CD4-positive, CD25-positive, alpha-beta regulatory T cell (primary cell): ENCODE measurements at places on chromosomes 3 and 15.

GRCh38 chr3:50450209-50450921, 53.1 kb downstream of the CACNA2D2 start:
- H3K4me1 ChIP-seq = peaks cover 18% of the 10 kb centered on the region
- peak overlapping the region; percentile 78 for H3K27ac ChIP-seq
- peak; percentile 69 for DNase-seq
- no peaks in the 10 kb centered on the region for H3K36me3 ChIP-seq
- peak overlapping the region; percentile 61 for H3K4me3 ChIP-seq
- no peaks in the 10 kb centered on the region for H3K27me3 ChIP-seq

DNA sequence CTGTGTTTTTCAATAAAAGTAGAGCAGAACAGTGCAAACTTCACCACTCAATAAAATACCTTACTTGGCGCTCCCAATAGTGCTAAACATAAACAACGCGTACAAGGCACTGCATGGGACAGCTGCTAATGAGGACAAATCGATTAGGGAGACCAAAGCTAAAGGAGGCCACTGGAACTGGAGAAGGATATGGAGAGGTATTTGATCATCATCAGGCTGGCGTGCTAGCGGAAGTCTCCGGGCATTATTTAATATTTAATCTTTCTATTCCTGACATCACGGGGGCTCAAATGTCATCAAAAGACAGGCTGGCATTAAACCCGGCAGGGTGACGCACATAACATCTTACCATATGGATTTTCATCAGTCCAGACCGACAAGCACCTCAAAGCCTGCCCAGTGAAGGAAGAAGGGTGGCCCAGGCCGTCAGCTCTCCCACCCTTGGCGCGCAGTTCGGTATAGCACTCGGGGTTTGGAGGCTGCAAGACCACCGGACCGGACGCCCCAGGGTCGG, 604 bp downstream of the CCPG1 start:
- peaks cover 39% of the 10 kb centered on the region for H3K4me1 ChIP-seq
- no peaks in the 10 kb centered on the region for H3K27me3 ChIP-seq
- peak; percentile 4 for DNase-seq

GRCh38 chr3:23094890-23095462, 108.2 kb upstream of the UBE2E2 start:
- H3K4me3 ChIP-seq = no peak overlapping the region
- DNase-seq = no peak
- no peak overlapping the region for H3K27ac ChIP-seq
- H3K4me1 ChIP-seq = no peaks in the 10 kb centered on the region
- H3K27me3 ChIP-seq = no peaks in the 10 kb centered on the region
- H3K36me3 ChIP-seq = no peaks in the 10 kb centered on the region

- no peak overlapping the region for H3K4me3 ChIP-seq
- no peaks in the 10 kb centered on the region for H3K27me3 ChIP-seq
- no peak overlapping the region for H3K27ac ChIP-seq
Observed at GRCh38 chr3:53320697-53321096, 26.6 kb downstream of the DCP1A start.

GRCh38 chr15:76936671-76937070, 5.1 kb downstream of the RCN2 start:
- H3K36me3 ChIP-seq = peaks cover 36% of the 10 kb centered on the region

GRCh38 chr3:116096631-116097030, 348.7 kb downstream of the LSAMP start:
- H3K4me1 ChIP-seq = no peaks in the 10 kb centered on the region
- no peaks in the 10 kb centered on the region for H3K27me3 ChIP-seq
- no peak overlapping the region for H3K27ac ChIP-seq
- no peak overlapping the region for H3K4me3 ChIP-seq
- no peak for DNase-seq
- no peaks in the 10 kb centered on the region for H3K36me3 ChIP-seq

GRCh38 chr3:195448205-195448875, 5.5 kb upstream of the ACAP2 start:
- no peaks in the 10 kb centered on the region for H3K27me3 ChIP-seq
- DNase-seq = no peak
- H3K4me3 ChIP-seq = no peak overlapping the region
- H3K27ac ChIP-seq = no peak overlapping the region
- peaks cover 9% of the 10 kb centered on the region for H3K4me1 ChIP-seq

DNA sequence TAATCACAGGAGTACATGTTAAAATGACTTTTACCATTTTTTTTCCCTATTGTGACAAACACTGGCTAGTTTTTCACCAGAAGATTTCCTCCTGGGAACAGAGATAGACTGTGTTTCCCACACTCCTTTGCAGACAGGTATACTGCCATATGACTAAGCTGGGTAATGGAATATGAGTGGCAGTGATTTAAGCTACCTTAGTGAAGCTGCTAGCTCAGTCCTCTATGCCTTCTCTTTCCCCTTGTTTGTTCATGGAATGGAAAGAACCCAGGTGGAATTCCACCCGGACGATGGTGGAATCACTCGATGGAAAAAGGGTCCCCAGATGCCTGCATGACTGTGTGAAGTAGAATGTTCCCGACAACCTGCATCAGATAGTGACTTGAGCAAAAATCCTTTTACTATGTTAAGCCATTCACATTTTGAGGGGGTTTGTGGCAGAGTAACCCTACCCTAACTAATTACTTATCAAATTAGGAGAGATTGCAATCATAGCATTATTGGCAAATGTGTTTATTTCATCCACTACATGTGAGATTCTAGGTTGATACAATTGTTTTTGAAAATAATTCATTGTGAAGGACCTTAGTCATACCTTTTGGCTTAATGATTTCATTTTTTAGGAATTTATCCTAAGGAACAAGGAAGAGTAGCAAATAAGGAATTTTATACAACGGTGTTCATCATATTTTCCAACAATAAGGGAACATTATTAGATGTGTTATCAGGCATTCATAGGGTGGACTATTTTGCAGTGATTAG, 16.5 kb downstream of the THSD4 start:
- H3K4me3 ChIP-seq = no peak overlapping the region
- no peak for DNase-seq
- no peaks in the 10 kb centered on the region for H3K4me1 ChIP-seq
- no peaks in the 10 kb centered on the region for H3K36me3 ChIP-seq
- H3K27me3 ChIP-seq = no peaks in the 10 kb centered on the region
- H3K27ac ChIP-seq = no peak overlapping the region

DNA sequence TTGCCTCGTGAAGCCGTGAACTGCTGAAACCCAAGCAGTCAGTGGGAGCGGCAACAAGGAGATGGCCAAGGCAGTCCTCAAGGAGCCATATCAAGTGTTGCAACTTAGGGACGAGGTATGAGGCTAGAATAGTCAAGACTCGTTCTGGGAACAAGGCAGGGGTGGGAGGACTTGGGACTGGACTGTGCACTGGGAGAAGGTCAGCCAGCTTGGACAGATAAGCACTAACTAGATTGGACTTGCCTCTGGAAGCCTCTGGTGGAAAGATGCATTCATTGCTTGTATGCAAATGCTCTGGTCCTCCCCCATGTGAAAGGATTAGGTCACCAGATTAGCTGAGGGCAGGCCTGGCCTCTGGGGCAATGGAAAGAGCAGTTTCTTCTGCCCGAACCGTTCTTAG, 123.3 kb upstream of the CTNNB1 start:
- DNase-seq = no peak
- no peak overlapping the region for H3K27ac ChIP-seq
- H3K4me3 ChIP-seq = no peak overlapping the region
- H3K36me3 ChIP-seq = no peaks in the 10 kb centered on the region
- no peaks in the 10 kb centered on the region for H3K27me3 ChIP-seq
- no peaks in the 10 kb centered on the region for H3K4me1 ChIP-seq
